ENCODE measurements at places on chromosomes 7 and 10.

DNA sequence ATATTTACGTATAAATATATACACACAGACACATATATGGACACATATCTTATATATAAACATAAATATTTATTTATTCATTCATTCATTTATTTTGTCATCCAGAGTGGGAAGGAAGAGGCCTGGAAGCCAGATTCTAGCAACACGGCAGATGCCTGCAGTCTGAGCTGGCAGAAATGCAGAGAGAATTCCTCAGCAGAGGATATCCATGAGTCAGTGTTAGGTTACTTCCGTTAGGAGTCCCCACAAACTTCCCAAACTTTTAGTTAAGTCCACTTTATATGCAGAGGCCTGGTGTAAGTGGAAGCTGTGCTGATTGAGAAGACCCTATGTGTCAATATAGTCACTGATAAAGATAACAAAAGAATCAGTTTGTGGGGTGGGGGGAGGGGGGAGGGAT is 89.6 kb downstream of the PPP1R17 start:
- no peak for DNase-seq

DNA sequence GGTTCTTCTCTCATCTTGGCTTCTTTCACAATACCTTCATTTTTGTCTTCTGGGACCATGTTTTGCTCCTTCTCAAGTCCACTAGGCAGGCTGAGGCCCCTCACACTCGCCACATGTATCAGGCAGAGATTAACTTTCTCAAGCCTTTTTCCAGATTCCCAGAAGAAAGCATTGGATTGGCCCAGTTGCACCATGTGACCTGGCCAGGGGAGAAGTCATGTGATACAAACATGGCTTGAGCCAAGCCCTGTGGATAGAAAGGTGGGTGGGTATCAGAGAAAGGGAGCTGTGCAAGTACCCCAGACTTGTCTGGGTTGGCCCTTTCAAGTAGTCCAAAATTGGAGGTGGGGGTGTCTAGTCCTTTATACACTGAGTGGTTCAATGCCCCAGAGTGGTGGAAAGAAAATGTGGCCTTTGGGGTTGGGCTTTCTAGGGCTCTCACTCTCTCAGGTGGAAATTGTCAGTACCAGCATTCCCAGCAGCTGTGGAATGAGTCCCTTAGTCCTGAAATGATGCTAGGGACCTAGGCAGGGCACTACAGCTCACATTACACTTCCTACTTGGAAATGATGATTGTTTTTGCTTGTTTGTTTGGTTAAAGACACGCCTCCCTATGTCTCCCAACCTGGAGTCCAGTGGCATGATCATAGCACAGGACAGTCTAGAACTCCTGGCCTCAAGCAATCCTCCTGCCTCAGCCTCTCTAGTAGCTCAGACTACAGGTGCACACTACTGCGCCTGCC is 36.9 kb upstream of the C10orf67 start:
- DNase-seq = no peak

- DNase-seq = no peak
These were observed 230.6 kb upstream of the KIAA1217 start for GRCh38 chr10:23978317-23978716.

DNA sequence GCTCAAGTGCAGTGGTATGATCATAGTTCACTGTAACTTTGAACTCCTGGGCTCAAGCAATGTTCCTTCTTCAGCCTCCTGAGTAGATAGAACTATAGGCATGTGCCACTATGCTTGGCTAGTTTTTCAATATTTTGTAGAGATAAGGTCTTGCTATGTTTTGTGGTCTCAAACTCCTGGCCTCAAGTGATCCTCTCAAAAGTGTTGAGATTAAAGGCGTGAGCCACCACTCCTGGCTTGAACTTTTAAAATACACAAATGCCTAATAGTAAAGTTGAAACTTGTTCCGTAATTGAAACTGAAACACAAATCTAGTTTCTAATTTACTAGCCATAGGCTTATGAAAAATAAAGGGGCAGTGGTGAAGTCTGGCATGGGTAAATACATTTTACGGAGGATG is 65.7 kb downstream of the AP3M1 start:
- no peak for DNase-seq

- DNase-seq = no peak
These were observed 66.6 kb downstream of the ADARB2 start for GRCh38 chr10:1670541-1671365.

DNA sequence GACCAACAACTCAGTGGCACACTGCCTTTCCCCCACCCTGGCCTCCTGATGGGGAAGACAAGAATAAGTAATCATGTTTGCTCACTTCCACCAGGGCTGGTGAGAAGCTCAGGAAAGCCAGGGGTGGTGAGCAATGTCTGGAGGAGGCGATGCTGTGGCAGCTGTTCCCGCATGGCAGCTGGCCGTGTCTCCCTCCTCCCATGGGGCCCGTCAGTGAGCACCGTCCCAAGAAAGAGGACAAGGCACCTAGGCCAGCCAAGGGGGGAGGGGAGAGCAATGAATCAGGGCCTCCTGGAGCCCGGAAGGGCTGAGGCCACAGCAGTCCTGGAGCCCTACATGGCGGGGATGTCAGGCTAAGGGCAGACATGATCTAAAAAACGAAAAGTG is 69.2 kb upstream of the INSIG1 start:
- no peak for DNase-seq

DNA sequence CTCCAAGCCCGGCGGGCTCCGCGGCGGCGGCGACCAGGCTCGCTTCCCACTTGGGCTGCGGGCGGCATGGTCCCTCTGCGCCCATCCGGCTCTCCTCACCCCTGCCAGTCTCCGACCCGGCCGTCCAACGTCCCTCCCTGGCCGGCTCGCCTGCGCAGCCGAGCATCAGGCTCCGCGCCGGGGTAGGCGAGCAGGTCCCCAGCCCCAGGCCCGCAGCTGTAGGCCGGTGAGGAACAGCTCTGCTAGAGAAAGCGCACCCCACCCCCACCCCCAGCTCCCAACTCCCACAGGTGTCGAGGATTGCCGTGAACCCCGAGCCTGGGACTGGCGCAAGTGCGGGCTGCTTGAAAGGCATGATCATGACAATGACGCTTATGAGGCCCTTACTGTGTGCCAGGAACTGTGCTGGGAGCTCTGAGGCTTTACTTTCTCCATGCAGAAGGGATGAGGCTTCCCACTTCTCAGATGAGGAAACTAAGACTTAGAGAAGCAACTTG is 20.8 kb upstream of the PAX2 start:
- no peak for DNase-seq

DNA sequence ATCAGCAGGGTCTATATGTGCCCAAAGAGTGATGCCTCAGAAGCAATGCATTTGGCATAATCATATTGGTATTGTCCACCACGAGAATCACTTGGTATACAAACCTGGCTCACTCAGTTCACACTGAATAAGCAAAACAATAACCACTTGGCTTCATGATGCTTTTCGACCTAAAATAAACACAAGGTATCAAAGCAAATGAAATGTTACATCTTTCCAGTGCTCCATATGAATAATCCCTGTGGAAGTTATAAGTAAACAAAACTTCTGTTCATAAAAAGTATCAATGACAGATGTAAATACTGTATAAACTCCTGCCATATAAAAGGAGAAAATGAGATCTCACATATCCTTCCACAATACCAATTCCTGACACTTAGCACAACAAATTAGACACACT is 29.8 kb upstream of the EBLN1 start:
- DNase-seq = no peak

GRCh38 chr7:48176356-48176893 is 5.2 kb downstream of the ABCA13 start:
- no peak for DNase-seq

DNA sequence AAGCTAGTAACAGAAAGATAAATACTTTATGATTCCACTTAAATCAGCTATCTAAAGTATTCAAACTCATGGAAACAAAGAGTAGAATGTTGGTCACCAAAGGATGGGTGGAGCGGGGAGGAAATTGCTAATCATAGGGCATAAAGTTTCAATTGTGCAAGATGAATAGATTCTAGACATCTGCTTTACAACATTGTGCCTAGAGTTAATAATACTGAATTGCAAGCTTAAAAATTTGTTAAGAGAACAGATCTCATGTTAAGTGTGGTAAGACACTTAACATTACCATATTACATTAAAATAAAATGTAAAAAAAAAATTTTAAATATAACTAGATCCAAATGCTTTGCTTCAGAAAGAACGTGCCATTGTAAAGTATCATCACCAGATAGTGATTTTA is 411.1 kb upstream of the MBL2 start:
- no peak for DNase-seq

- no peak for DNase-seq
These were observed 71.3 kb downstream of the PAX2 start for GRCh38 chr10:100816671-100817070.

DNA sequence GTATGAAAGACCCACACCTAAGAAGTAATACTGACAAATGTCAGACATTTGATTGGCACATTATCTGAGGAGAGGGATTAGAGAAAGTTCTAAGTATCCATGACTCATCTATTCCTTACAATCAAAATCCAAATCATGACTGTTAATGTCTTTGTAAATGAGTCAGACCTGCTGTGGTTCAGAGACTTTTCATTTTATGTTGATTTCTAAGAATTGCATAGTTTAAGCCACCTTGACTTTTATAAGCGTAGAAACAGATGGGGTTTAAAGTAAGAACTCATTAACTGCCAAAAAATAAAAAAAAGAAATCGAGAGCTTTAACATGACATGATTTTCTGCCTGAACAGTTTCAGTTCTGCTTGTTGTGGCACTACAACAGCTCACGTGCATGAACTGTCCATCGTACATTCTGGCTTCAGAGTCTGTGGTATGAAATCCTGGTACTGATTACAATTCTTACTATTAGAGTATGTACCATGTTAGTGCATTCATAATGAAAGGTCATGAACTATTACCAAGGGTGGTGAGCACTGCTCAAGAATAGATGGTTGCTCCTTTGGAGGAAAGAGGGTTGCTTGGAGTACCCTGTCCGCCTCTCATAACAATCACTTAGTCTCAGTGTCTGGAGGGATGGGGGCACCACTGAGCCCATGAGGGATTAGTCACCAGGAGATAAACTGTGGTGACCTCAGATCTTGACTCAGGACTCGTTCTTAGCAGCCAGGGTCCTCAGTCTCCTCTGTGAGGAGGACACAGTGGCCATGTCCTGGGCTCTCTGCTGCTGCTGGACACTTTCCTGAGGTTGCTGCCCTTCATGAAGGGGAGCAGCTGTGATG is 42.2 kb downstream of the ACSM6 start:
- no peak for DNase-seq

DNA sequence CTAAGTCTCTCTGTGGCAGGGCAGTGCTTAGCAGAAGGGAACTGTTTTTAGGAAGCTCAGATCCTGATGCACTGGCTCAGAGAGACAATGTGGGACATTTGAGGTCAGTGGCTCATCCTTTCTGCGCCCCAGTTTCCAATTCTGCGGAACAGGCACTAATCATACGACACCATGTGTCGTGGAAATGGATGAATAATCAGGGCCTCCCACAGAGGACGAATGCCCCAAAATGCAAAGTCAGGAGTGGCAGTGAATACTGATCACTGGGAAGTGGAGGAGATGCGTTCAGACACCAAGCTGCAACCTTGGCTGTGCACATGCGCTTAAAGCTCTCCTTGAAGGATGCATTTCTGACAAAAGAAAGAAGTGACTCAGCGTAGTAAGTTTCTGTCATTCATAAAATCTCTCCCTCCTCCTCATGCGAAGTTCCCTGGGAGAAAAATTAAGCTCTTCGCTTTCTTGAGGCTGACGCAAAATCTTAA is 21.9 kb upstream of the ECHDC3 start:
- no peak for DNase-seq

DNA sequence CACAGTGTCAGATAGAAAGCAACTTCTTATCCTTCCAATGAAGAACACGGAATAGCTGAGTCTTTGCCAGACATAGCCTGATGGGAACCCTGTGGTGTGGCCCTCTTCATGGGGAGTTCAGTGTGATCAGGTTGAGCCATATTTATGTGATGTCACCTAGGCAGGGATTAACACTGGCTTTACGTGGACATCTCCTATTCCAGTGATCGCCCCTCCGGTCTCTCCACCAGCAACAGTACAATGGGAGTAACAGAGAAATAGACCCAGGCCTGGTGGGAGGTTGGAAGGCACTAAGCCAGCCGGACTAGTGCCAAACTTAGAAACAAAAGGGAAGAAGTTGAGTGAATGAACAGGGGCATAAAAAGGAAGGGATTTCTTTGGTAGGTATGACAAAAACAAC is 358.1 kb downstream of the PRPF18 start:
- DNase-seq = no peak

- no peak for DNase-seq
These were observed 55.0 kb upstream of the SHH start for GRCh38 chr7:155867280-155867679.

- no peak for DNase-seq
These were observed at the start of gene GFRA1 for GRCh38 chr10:116272440-116273283. TSS of gene GFRA1 (minus strand) at chr10:116273206. CDS start at chr10:116272029, 1,177 bp downstream.

GRCh38 chr7:33250421-33250871 is 121.1 kb downstream of the BBS9 start:
- no peak for DNase-seq

GRCh38 chr10:78807504-78808203 is 261.1 kb upstream of the ZMIZ1 start:
- DNase-seq = no peak

DNA sequence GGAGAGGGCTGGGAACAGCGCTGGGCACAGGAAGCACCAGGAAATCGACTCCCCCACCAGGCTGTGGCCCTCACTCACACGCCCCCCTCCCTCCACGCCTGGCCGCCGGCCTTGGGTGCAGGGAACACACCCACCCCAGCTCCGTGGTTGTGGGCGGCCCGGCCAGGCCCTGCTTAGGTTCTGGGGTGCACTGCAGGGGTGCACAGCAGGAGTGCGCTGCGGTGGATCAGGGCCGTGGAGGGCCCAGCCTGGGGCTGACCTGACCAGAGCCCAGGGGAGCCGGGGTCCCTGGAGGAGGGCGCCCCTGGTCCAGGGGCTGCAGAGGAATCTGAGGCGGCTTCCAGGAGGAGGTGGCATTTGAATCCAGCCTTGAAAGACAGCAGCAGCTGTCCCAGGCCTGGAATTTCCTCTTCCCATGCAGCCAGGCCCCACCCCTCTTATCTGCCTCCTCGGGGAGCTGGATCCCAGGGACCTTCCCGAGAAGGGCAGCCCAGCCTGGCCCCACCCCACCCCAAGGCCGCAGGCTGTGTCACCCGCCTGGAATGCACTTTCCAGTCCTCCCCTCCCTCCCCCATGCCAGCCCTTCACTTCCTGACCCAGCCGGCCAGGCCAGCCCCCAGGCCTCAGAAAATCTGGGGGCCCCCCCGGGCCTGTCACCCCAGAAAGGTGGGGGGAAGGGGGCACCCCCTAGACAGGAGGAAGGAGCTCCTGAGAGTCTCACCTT is 18.4 kb upstream of the PDGFA start:
- DNase-seq = no peak

DNA sequence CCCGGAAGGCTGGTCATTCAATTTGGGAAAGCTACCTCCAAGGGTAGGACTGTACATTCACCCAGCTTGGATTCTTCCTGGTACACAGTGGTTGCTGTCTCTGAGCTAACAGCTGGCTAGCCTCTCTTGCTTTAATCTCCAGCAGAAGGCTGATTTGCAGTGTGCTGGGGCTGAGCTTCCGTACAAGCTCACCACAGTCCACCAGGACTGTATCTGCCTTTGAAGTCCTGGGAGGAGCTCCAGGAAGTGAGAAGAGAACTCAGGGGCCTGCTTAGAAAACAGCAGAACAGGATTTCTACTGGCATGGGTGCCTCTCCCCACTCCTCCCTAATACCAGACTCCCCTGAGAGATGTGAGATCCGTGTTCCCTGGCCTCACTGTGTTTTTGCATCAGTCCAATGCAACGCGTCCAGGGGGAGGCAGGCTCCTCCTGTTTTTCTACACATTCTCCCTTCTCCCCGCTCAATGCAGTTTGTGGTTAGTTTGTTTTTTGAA is 6.6 kb downstream of the AFAP1L2 start:
- no peak for DNase-seq

GRCh38 chr10:71217266-71218045 is 5.1 kb downstream of the UNC5B start:
- DNase-seq = no peak

All from CD4-positive, alpha-beta T cell treated with Interleukin-6 at 100 ng/mL for 8 hours (primary cell).